Inflammatory macrophage treated with lipopolysaccharide for 4 hours (primary cell): ENCODE measurements at places on chromosomes 12 and 14.

- DNase-seq = no peak
Observed at GRCh38 chr14:43410631-43411030, 1096.5 kb downstream of the FSCB start.

DNA sequence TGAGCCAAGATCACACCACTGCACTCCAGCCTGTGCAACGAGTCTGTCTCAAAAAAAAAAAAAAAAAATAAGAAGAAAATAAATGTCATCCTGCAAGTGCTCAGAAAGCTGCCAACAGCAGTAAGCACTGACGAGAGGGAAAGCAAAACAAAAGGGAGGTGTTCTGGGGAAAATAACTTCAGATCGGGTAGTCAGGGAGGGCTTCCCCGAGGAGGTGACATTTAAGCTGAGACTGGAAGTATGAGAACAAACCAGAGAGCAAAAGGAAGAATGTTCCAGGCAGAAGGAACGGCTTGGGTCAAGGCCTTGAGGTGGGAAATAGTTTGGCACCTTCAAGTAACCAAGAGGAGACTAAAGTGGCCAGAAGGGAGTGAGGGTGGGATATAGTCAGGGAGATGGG, 4.7 kb upstream of the FAM222A start:
- no peak for DNase-seq

DNA sequence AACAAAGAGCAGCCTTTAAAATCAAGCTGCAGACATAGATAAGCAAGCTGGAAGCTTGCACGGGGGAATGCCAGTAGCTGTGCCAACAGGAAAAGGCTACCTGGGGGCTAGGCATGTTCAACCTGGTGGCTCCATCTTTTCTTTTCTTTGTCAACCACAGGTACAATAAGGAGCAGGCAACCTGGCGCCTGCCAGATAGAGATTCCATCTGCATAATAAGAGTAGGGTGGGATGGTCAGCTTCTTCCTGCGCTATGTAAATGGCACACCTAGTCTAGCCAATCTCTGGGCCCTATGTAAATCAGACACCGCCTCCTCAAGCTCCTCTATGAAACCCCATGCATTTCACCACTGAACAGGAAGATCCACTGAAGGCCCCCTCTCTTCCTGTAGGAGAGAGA, 87.4 kb upstream of the PKP2 start:
- DNase-seq = no peak

GRCh38 chr12:116280595-116281290, 3.2 kb upstream of the MED13L start:
- DNase-seq = peak; percentile 70

GRCh38 chr14:61197416-61197815, 83.7 kb downstream of the TMEM30B start:
- DNase-seq = no peak

DNA sequence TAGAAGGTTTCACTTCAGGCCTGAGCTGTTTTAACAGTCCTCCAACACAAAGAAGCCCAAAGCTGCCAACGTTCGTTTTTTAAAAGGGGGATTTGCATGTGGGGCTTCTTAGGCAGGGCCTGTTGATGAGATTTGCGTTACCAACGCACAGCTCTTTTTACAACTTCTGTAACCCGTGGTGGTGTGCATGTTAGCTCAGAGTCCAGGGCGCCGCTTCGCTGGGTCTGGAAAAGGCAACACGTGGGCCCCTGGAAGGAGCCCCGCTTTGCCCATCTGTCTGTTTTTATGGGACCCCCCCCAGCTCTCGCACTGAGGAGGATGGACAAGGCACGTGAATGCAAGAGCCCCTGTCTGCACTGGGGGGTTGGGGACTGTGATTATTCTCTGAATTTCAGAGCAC, 84.0 kb downstream of the ESR2 start:
- no peak for DNase-seq

DNA sequence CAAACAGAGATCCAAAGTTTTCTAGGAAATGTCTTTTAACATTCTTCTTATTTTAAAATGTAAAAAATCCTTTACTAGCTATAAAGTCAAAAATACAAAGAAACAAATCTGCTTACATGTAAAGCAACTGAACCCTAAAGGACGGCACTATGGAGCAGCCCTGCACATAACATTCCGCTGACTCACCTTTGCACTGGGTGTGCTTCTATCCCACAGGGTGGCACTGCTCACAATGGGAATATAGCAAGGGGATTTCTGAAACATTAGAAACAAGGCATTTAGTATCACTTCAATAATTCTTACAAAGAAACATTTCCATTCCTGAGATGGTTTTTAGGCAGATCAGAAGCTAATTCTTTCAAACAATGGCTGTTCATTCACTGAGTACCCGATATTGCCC, 94.3 kb downstream of the C12orf42 start:
- no peak for DNase-seq

DNA sequence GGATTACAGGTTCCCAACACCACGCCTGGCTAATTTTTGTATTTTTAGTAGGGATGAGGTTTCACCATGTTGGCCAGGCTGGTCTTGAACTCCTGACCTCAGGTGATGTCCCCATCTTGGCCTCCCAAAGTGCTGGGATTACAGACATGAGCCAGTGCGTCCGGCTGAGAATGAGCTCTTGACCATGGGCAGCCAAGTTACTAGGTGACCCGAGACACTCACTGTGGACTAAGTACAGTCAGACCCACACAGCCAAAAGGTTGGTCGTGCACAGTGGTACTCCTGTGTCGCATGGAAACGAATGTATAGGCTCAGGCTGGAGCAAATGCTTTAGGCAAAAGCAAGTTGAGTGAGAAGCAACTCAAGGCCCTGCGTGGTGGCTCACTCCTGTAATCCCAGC, 21.0 kb downstream of the DLK1 start:
- DNase-seq = no peak

GRCh38 chr14:104081261-104081835, 4.2 kb upstream of the ASPG start:
- DNase-seq = no peak

DNA sequence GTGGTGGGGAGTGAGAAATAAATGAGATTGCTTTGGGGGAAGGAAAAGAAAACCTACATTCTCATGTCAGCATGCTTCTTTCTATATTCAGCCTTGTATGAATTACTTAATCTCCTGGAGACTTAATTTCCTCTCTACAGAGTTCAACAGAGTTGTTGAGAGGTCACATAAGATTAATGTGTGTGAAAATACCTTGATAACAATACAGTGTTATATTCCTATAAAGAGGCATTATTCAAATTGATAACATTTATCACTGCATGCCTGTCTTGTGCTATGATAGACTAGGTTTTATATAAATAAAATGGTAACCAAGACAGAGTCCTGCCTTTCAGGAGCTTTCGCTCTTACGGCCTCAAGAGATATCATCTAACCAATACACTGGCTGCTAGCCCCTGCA, 9.6 kb downstream of the FLRT2 start:
- no peak for DNase-seq

DNA sequence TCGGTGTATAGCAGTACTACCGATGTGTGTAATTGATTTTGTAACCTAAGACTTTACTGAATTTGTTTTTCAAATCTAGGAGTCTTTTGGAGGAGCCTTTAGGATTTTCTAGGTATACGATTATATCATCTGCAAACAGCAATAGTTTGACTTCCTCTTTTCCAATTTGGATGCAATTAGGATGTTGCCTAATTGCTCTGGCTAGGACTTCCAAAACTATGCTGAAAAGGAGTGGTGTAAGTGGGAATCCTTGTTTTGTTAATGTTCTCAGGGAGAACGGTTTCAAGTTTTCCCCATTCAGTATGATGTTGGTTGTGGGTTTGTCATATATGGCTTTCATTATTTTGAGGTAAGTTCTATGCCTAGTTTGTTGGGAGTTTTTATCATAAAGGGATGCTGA, 171.6 kb upstream of the PDE3A start:
- DNase-seq = peak; percentile 27

DNA sequence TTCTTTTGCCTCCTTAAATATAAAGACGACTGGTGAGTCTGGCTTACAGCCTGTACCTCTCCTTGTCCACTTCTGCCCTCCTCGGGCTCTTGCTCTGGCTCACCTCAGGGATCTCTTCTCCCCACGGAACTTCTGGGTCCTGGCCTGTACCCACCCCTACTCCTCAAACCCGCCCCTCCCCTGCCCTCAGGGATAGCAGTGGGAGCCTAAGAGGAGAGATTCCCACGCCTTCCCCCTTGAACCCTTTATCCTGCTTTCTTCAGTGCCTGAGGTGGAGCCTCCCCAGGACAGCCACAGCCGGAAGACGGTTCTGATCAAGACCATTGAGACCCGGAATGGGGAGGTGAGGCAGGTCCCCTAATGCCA, 2.7 kb downstream of the PRPH start:
- no peak for DNase-seq

GRCh38 chr14:90827919-90828610, 11.8 kb upstream of the TTC7B start:
- DNase-seq = peak; percentile 96

GRCh38 chr14:63677891-63678379, 36.3 kb upstream of the WDR89 start:
- DNase-seq = no peak

- DNase-seq = no peak
Observed at GRCh38 chr12:15214851-15215601, 6.2 kb downstream of the RERG start.

- DNase-seq = peak; percentile 17
Observed at GRCh38 chr12:3658327-3659163, 94.4 kb downstream of the CRACR2A start.

DNA sequence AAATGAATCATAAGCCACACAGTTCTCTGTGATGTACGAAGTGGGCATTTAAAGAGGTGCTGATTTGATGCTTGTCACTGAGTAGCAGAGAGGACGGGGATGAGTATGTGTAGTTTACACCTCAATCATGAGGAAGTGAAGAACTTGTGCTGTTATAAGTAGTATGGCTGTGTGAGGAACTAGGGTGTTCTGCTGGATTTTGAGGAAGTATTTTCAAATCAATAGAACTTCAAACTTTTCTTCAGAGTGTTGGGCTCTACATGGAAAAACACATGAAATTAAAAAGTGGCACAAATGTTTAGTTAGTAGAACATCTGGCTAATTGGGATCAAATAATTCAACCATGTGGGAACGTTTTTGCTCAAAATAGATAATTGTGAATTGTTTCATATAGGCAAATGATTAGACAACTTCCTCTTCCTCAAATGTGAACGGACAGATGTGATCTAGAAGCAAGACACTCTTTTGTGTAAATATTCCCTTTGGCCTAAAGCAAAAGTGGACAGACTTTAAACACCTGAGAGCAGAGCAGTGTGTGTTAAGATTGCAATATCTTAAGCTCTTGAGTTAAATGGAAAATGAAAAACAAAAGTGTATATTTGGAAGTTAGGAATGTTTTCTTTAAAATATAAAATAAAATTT, 168.5 kb downstream of the NAV3 start:
- DNase-seq = peak; percentile 45

DNA sequence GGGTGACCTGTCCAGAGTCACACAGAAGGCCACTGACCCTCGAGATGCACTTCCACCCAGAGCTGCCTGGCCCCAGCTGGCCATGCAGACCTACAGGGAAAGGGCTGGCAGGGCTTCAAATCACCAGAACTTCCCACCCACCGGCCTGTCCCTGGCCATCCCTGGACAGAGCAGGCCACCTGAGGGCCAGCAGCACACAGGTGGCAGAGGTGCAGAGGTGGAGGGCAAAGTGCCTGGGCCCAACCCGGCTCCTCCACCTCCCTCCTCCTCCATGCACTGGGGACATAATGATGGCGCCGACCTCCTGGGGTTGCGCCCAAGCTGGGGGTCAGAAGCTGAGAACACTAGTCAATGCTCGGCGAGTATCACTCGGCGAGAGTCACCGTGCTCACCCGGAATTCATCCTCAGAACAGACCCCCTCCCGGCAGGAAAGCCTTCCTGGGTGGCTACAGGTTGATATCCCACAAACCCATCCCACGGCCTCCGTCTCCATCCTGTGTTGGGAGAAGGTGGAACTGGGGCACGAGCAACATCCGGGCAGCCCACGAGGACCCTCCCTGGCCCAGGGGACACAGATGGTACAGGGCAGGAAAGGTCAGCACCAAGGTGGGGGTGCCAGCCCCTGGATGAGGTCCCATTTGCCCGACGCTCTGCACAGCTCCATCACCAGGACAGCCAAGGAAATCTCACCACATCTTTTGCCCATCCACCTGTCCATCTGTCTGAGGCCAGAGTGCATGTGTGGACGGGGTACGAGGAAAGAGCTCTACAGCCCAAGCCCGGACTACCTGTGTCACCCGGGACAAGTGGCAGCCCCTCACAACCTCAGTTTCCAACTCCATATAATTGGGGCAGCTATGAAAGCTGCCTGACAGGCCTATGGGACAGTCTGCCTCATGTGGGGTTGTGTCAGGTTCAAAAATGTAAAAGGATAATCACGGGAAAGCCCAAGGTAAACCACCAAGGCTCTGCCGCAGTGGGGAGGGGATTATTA, 10.8 kb downstream of the BEGAIN start:
- no peak for DNase-seq

DNA sequence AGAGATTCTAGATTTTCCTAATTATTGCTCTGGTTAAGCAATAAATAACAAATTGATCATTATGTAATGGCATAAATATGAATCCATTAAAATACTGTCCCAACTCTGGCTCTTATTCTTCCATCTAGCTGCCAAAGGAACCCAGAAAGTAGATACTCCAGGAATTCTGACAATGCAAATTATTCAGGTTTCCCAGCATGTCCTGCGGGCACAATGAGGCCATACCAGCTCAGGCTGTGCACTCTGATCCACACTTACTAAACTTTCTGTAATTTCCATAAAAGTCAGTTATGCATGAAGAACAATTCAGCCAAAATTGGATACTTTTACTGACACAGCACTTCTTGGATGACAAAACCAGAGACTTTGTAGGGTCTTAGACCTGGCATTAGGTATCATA, 576.3 kb downstream of the KCNH5 start:
- no peak for DNase-seq

DNA sequence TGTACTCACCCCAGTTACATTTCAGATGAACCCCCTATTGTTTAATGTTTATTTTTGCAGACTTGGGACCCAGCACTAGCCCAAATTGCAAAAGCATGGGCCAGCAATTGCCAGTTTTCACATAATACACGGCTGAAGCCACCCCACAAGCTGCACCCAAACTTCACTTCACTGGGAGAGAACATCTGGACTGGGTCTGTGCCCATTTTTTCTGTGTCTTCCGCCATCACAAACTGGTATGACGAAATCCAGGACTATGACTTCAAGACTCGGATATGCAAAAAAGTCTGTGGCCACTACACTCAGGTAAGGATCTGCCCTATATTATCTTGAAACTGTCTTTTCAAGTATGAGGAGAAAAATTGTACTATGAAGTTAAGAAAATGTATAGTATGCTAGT, 1.2 kb downstream of the GLIPR1 start:
- DNase-seq = peak; percentile 60

DNA sequence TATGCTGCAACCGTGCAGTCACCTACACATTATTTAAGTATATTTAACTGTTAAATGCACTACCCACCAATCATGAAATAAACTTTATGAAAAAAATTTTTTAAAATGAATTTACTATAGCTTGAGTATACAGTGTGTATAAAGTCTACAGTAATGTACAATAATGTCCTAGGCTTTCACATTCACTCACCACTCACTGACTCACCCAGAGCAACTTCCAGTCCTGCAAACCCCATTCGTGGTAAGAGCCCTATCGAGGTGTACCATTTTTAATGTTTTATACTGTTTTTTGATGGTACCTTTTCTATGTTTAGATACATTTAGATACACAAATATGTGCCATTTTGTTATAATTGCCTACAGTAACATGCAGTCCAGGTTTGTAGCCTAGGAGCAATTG, 48.1 kb downstream of the KLRG1 start:
- DNase-seq = no peak
